Stimulated activated CD8-positive, alpha-beta memory T cell treated with anti-CD3 and anti-CD28 coated beads, Interleukin-15, amount 100 ng/mL, for 24 hours (primary cell): ENCODE measurements at places on chromosomes 12 and 14.

- DNase-seq: no peak
Observed at GRCh38 chr12:51886021-51886710, 1.7 kb upstream of the ANKRD33 start.

GRCh38 chr14:52780893-52781292, 10.5 kb downstream of the GNPNAT1 start:
- no peak for DNase-seq

DNA sequence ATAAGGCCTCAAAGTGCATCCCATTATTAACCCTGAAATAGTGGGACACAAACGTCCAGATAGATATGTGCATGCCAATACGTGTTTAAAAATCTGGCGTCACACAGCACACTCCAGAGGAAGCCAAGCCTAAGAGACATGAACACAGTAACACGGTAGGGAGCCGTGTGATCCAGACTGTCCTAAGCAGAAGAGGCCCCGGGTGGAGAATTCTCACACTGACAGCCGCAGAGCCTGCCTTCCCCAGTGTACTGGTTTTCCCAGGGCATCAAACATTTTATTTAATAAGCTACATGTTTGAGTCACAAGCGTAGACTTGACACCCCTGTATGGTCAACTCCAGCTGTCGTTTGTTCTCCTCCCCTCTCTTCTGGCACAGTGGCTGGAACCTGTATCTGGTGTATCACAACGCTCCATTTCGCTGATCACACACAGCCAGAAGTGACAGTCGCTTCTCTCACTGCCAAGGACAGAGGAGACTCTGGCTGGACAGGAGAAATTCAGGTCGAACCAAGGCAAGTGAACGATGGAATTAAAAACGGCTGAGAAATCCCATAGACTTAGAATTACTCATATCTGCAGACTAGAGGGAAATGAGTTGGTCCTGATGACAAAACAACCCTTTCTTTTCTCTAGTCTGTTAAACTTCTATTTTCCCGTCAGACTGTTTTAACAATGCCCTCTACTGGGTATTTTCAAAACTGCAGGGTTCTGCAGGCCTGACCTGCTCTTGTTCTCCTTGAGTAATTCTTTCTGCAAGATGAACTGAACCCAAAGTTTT, 359.9 kb downstream of the RGS6 start:
- no peak for DNase-seq

- DNase-seq: no peak
Observed at GRCh38 chr14:91953170-91953985, 5.9 kb upstream of the FBLN5 start.

GRCh38 chr12:97542666-97543280, 80.2 kb downstream of the RMST start:
- no peak for DNase-seq

GRCh38 chr12:3790642-3791041, 37.7 kb upstream of the CRACR2A start:
- no peak for DNase-seq

DNA sequence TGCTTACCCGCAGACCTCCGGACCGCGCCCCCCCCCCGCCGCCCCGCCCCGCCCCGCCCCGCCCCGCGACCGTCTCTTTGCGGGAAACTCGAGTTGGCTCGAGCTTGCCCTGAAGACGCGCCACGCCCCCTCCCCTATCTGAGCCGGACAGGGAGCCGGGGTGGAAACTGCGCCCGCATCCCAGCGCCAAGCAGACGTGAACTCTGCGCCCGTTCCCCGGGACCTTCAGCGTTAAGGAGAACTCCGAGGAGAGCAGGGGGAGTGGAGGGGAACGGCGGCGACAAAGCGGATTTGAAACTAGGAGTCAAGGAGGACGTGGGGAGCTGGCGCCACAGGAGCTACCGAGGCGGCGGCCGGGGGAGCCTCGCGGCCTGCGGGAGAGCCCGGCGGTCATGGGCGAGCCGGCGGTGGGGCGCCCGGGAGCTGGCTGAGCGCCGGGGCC, at the start of gene KCNK13:
KCNK13 (plus strand) TSS at position 310 of the 442 bp plus-strand sequence. CDS start 212 bp downstream, outside the sequence.
- DNase-seq: no peak

GRCh38 chr12:3929875-3930615, 56.8 kb upstream of the PARP11 start:
- no peak for DNase-seq

- DNase-seq: no peak
Observed at GRCh38 chr12:115979351-115979750, 298.1 kb downstream of the MED13L start.

DNA sequence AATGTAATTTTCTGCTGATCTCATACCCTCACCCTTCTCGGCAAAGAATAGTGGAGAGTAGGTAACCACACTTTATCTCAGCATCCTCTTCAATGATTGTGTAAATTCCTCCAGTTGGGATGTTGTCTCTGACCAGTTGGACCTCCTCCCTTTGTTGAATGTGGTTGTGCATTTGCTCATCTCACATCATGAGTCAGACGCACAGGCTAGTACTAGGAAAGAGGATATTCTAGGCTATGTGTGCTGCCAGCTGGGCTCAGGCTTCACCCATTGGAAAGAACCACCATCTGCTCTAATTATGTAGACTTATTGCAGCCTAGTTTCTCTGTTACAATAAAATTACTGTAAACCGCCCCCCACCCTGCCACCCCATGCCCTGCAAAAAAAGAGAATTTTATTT, 90.3 kb downstream of the LMO3 start:
- DNase-seq: no peak

- DNase-seq: no peak
Observed at GRCh38 chr12:47356129-47356700, 276.5 kb upstream of the AMIGO2 start.

DNA sequence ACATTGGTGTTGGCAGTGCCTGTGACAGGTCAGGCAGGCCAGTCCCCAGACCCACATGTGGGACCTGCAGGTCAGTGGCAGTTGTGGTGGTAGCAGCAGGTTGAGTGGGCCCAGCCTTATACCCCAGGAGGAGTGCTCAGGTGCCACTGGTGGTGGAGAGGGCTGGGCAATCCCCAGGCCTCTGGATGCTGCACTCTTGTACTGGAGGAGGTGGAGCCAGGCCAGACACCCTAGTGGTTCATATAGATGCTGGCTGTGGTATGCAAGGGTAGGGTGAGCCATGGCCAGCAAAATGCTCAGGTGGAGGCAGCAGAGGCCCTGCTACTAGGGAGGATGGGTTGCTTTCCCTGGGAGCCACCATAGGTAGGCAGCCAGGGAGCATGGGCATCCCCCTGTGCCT, 190.4 kb upstream of the TMPO start:
- no peak for DNase-seq
